ENCODE measurements at places on chromosomes 1 and 21.

DNA sequence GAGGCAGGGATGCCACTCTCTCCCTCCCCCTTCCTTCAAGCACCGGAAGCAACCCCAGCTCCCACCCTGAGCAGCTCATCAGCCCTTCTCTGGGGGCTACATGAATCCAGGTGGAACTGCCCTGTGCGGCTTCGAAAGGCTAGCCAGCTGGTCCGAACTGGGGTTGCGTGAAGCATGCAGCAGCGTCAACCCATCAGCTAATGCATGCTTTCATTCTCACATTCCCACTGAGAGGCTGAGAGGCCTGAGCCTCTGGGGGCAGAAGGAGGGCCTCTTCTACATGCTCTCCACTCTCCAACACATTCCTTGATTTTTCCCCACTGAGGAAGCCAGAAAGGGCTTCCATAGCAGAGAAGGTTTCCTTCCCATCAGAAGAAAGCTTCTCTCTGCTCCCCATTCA, 5.6 kb downstream of the RXRG start:
- DNase-seq, result no peak

GRCh38 chr1:195971589-195971988, 636.7 kb downstream of the KCNT2 start:
- no peak for DNase-seq

DNA sequence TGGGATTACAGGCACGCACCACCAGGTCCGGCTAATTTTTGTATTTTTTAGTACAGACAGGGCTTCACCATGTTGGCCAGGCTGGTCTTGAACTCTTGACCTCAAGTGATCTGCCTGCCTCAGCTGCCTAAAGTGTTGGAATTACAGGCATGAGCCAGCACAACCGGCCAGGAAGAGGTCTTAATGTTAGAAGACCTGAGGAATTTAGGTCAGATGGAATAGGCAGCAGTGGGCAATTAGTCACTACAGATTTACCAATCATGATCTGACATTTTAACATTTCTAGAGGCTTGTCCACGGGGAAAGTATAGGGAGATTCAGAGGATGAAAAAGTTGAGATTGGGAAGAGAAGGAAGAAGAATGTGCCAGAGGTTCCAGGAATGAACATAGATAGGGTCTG, 8.9 kb upstream of the APP start:
- DNase-seq, result no peak

GRCh38 chr21:41283211-41283818, 33.3 kb upstream of the FAM3B start:
- peak; percentile 61 for DNase-seq

GRCh38 chr1:7060745-7061144, 275.5 kb downstream of the CAMTA1 start:
- DNase-seq, result no peak

- DNase-seq, result no peak
These were observed 578.5 kb downstream of the USP25 start for GRCh38 chr21:16308269-16308668.

- DNase-seq, result no peak
These were observed 20.6 kb downstream of the NCAM2 start for GRCh38 chr21:21018821-21019220.
